CD4-positive, alpha-beta memory T cell (primary cell): ENCODE measurements at places on chromosomes 7 and 10. TPM values are rescaled to one million over a fixed set of nuclear protein-coding genes. Genes with fewer than 3 reads are reported as not detected.

The ASAH2B gene
- 1.9 TPM for polyA plus RNA-seq

The C7orf57 gene
- 0.16 TPM for polyA plus RNA-seq

The BHLHA15 gene
- polyA plus RNA-seq, result not detected

The CFAP46 gene
- polyA plus RNA-seq, result not detected

The ANKRD30A gene
- not detected for polyA plus RNA-seq

The CYP3A7 gene
- polyA plus RNA-seq, result 0.07 TPM

The DYNC1I1 gene
- not detected for polyA plus RNA-seq

The TLL2 gene
- polyA plus RNA-seq, result not detected

The MYH16 gene
- polyA plus RNA-seq, result not detected

The WEE2 gene
- not detected for polyA plus RNA-seq

The VGF gene
- polyA plus RNA-seq, result not detected

The TAX1BP1 gene
- 112 TPM for polyA plus RNA-seq

The DGKI gene
- polyA plus RNA-seq, result not detected
